ENCODE measurements at places on chromosomes 4 and X.

DNA sequence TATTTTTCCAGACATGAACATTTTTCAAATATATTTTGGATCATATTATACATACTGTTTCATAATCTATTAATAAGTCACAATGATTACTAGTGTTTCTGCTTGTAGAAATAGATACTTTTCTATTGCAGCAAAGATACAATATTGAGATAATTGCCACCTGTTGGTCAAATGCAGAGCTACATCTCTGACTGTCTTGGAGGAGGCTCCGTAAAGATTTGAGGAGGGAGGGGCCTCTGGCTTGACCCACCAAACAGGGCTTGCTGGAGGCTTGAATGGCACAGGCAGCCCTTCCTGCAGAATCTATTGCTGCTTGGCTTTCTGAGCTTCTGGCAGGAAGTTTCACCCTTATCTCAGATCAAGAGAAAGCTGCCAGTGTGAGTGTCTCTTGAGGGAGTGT is 99.3 kb upstream of the ARMCX2 start:
- DNase-seq: no peak

DNA sequence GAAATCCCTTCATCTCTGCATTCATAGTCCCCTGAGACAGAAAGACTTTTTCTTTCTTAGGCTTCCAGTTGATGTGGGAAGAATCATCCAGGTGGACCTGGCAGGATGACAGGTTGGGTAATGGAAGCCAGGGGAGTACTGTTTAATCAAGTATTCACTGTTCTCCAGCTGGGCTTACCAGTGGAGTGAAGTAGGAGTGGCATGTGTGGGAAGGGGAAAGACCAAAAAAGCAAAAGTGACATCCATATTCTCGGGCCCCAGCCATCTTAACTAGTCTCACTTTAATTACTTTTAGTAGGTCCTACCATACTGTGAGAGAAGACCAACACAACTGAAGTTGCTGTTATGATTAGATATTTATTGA is 18.5 kb downstream of the VSIG4 start:
- no peak for DNase-seq

DNA sequence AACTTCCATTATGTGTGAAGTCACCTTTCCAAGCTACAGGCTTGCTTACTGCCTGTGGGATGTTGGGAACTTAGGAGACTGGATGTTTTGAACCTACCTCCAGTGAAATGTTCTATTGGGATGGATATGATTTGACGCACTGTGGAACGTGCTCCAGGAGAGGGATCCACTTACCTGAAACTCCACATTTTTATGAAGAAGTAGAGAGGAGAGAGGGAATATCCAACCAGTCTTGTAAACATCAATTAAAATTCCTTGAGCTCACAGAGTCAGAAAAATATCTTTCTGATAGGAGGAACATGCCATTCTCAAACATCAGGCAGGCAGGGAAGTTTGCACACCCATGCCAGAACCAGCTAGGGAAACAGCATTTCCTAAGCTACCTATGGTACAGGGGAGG is 91.1 kb upstream of the MAOA start:
- DNase-seq: no peak

DNA sequence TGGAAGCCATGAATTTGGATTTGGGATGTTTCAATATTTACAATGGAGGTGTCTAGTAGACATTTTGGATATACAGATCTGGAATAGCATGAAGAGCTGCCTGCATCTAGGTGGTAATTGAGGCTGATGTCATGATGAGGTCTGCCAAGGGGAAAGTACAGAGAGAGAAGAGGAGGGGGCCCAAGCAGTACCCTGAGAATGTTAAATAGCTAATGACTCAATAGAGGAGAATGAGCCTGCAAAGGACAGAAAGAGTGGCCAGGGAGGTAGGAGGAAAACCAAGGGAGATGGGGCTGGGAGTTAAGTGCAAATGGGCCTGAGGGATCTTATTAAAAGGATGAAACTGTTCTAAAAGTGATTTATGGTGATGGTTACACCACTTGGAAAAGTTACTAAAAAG is 182.2 kb upstream of the KIT start:
- DNase-seq: no peak

- DNase-seq: no peak
Measured at GRCh38 chr4:13455411-13455810, 28.7 kb downstream of the RAB28 start.

- no peak for DNase-seq
Measured at GRCh38 chr4:8396762-8397406, 43.6 kb downstream of the ACOX3 start.

- no peak for DNase-seq
Measured at GRCh38 chr4:111556141-111556781, 589.0 kb upstream of the FAM241A start.

GRCh38 chr4:7680106-7680505 is 245.4 kb upstream of the PSAPL1 start:
- no peak for DNase-seq

Measured in activated CD8-positive, alpha-beta memory T cell treated with anti-CD3 and anti-CD28 coated beads for 24 hours (primary cell).